ENCODE measurements at places on chromosomes 5 and 9. TPM values are rescaled to one million over a fixed set of nuclear protein-coding genes. Genes with fewer than 3 reads are reported as not detected.

DNA sequence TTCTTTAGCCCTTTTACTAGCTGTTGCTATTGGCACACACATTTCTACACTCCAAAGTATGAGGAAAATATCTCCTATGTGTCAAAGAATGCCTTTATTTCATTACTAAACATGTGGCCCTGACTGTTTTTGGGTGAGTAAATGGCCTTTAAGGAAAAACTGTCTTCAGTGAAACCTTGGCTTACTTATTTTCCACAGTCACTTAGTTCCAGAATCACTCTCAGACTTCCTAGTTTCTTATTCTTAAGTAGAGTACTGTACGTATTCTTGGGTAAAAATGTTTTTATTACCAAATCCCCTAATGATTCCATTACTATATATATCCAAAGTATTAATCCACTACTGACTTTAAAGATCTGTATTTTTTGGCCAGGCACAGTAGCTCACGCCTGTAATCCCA lies 27.5 kb downstream of the ERP44 start:
- DNase-seq, result no peak

Gene FAM153A
- not detected for total RNA-seq

Gene DBH
- not detected for total RNA-seq

GRCh38 chr5:72101828-72102227 lies 5.4 kb upstream of the MAP1B start:
- no peak for DNase-seq

DNA sequence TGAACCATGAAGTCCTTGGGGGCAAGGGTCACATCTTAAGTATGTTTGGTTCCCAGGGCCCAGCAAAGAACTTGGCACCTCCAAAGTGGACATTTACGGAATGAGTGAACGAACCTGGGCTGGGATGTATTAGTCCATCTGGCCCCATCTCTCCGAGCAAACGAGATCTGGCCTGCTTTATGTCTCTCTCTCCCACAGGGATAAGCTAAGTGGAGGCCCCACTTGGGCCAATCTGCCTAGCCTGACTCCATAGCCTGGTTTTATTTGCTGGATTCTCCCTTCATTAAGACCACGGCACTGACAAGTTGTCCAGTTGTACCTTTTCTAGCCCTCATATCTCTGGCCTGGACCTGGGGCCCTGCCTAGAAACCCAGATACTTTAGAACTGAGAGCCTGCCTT lies 2.1 kb downstream of the TTLL11 start:
- DNase-seq, result no peak

- no peak for DNase-seq
These were observed 2.3 kb downstream of the DNLZ start for GRCh38 chr9:136361047-136361753.

- no peak for DNase-seq
These were observed 251.2 kb downstream of the NFIB start for GRCh38 chr9:14062586-14063221.

DNA sequence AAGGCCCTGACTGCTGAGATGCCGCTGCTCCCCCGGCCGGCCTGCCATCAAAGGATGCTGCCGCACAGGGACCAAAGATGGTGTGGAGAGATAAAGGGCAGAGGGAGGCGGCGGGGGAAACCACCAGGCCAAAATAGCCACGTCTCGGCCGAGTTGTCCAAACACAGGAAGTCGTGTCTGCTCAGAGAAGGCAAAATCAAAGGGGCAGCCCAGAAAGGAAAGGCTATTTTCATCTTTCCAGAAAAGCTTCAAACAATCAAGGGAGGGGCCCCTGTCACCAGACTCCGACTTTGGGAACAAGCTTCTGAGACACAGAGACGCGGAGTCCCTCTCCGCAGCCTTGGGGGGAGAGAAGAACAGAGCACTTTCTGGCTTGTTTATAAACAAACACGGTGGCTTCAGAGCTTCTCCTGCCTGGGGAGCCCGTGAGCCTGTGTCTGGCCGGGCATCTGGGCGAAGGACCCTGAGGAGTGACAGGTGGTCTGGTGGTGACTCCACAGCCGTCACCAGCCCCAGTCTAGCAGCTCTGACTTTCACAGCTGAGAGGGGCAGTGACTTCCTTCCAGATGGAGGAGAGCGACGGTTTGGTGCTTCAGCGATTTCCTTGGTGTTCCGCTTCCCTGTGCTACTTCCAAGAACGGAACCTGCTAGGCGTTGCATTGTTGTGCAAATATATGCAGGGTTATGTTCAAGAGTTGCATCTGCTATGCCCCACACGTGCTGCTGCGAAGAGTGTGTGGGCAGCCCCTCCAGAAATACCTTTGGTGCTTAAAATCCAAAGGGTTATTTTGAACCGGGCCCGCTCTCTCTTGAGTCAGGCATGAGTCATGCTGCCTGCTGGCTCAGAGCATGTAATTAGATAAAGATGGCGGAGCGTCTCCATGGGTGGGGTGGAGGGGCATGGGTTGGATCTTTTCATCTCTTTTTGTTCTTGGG lies 24.0 kb downstream of the ADAMTSL2 start:
- DNase-seq, result peak; percentile 54

Gene SPATA31E1
- total RNA-seq, result not detected

Gene CDC23
- total RNA-seq, result 40.0 TPM

- DNase-seq, result no peak
These were observed 292.0 kb downstream of the FANCC start for GRCh38 chr9:95025213-95026147.

- no peak for DNase-seq
These were observed 128.1 kb upstream of the RPS23 start for GRCh38 chr5:82406205-82406773.

DNA sequence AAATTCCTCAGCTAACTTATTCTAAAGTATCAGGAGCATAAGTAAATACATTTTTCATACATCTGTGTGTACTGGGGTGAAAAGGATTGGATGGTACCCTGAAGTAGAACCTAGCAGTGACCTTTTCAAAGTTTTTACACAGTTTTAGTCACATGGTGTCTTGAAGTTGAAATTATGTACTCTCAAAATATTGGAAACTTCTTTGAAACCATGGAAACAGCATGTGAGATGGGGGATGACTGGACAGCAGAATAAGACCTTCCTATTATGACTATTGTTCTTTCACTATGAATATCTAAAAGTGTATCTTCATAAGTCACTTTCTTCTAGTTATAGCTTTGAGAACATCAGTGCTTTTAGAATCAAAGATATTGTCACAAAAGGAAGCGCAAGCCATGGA lies 301.5 kb upstream of the ELAVL2 start:
- no peak for DNase-seq

DNA sequence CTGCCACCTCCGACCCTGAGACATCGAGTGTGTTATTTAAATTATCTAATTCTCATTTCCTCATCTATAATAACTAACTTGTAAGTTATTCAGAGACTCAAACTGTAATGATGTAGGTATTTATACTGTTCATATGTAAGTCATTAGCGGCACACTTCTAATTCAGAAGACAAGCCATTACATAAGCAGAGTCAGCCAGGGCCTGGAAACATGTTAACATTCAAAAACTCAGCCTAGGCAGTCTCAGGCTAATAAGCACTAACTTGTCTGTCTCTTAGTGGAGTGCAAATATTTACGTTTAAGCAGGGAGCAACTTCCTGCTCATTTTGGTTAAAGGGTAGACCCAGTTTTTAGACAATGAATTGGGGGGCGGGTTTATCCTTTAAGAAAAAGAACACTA lies 598.4 kb downstream of the ACTL7B start:
- DNase-seq, result no peak

DNA sequence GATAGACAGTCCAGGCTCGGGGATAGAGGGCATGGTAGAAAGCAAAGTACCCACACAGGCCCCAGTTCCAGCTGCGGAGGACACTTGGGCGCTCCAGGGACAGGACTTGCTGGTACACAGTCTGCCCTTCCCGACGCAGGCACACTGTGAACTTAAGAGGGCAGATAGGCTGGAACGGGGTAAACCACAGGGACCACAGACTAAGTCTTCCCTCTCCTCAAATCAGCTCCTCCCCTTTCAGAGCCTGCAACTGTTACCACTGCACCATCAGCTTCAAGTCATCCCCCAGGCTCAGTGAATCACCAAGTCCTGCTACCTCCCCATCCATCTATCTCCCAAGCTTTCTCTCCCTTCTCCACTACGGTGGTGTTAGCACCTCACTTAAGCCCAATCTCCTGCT lies 7.3 kb downstream of the GBA2 start:
- DNase-seq, result no peak

Gene SNX24
- total RNA-seq, result 10.8 TPM

DNA sequence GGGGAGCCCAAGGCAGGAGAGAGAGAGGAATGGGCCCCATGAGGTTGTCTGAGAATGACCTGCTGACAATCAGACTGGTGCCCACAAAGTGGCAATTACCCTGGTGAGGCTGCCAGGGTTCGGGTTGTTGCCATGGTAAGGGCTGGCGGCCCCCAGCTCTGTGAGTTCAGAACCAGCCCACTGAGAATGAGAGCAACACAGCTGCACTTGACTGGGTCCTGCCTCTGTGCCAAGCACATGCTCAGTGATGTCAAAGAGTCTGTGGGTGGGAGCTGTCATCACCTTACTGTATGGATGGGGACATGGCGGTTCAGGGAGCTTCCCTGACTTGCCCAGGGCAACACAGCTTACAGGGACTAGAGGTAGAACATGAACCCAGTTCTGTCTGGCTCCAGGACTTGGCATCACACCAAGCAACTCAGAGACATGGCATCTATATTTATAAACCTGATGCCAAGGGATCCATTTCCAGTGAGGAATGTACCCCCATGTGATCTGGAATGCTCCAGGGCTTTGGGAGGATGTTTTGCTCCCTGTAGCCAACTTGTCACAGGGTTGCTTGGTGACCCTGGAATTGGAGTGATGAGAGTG lies 38.2 kb upstream of the TEX48 start:
- no peak for DNase-seq

Gene XRCC4
- 24.6 TPM for total RNA-seq

Gene SOX30
- 0.27 TPM for total RNA-seq

DNA sequence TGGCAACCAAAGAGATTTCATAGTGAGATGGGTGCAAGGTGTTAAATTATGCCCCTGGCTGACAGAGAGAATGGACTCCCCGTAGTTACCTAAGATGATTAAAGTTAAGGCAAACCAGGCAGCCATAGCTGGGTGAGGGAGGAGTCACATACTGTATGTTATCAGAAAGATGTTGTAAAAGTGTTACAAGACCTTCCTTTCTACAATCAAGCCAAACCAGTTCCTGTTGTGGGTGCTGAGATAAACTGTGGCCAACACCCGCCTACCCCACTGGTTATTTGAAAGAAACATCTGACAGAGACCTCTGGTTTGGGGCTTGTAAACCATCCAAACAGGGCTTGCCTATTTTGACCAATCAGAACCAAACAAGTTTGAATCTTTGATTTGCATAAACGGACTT lies 684.7 kb upstream of the NUDT12 start:
- DNase-seq, result no peak

GRCh38 chr9:23539311-23539710 lies 286.7 kb downstream of the ELAVL2 start:
- DNase-seq, result no peak

DNA sequence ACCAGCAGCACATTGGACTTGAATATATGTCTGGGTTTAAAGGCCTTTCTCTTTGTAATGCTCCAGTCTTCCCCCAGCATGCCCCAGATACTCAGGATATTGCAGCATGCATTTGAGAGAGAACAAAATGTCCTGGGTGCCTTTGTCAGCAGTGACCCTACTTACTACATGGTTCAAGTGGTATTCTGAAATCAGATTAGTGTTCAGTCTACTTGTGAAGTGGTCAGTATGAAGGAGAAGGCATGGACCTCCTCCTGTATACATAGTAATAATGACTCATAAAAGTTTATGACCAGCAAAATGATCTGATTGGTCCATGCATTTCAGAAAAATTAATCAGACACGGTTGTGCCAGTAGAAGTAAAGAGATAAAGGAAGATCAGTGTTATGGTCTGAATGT lies 25.4 kb downstream of the GPR21 start:
- DNase-seq, result no peak

- DNase-seq, result no peak
These were observed 30.0 kb downstream of the ARHGEF37 start for GRCh38 chr5:149611326-149611725.

Gene ARHGEF37
- 7.0 TPM for total RNA-seq

Gene C5orf58
- total RNA-seq, result not detected

Gene MRPL36
- total RNA-seq, result 71.9 TPM

Gene QRFP
- not detected for total RNA-seq

Gene C5
- 0.66 TPM for total RNA-seq

DNA sequence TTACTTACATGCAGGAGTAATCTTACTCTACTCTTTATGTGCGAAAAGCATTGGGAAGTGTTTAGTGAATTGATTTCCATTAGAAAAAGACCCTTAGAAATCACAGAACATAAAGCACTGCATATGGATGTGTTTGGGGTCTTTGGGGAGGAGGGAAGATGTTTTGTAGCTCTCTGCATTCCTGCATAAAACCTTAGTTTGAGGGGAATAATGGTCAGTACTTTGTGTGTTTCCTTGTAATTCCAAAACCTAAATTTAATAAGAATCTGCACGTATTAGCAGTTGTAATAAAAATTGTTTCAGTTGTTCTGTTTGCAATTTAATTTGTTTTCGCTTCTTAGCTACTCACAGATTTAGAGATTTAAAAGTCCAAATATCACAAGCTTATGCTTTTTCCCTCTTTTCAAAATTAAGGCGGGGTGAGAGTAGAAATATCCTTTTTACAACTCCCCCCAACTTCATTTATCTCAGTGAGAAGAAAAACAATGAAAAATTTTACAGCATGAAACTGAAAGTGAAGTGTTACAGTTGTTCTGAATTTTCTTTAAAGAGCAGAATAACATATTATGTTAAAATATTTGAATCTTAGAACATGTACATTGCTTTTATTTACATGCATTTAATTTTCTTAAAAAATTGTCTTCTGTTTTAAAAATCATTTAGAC lies 143.8 kb downstream of the SMARCA2 start:
- no peak for DNase-seq

DNA sequence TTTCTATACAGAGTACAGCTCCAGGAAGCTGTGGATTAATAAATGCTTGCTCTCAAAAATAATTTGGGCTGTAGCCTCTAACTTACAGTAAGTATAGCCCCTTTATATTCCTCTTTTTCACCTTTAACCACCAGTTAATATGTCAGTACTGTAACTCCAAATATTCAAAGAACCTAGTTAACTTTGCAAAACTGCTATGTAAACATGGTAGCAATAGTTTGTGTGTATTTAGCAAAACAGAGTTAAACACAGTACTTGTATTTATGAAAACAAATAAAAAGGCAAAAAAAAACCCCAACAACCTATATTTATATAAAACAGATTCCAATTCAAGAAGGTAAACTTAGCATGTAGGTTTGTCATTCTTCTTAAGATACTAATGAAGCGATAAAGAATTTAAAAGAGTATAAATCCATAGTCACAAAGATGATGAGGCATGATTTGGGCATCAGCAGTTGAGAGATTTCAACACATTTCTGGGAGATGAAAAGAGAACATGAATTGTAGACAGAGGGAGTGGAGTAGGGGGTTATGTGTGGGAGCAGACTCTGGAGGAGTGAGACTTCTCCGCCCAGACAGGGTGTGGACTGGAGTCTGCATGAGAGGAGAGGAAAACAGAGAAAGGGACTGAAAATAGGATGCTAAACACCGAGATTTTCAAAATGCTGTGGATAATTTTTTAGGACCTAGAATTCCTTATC lies 47.0 kb upstream of the F2RL1 start:
- DNase-seq, result no peak

Data from HCT116 (cell line).